ENCODE measurements at places on chromosomes 13 and 19.

GRCh38 chr19:58150328-58150921, at the start of gene ZNF329:
ZNF329 (minus strand) TSS chr19:58150789; CDS start chr19:58129503, 21,286 bp downstream.
- DNase-seq = peak; percentile 91

DNA sequence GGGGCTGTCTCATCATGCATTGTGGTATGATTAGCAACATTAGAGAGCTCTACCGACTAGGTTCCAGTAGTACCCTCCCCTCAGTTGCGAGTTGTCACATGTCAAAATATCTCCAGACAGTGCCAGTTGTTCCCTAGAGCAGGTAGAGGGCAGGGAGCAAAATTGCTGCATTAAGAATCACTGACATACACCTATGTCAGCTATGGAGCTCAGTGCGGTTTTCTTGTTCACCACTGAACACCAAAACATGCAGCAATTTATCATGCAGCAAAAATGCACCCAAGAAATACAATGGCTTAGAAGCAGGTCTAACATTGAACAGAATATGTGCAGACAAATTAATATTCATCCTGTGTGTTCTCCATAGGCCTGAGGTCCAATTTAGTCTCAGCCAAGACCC, 186.9 kb upstream of the STARD13 start:
- no peak for DNase-seq

DNA sequence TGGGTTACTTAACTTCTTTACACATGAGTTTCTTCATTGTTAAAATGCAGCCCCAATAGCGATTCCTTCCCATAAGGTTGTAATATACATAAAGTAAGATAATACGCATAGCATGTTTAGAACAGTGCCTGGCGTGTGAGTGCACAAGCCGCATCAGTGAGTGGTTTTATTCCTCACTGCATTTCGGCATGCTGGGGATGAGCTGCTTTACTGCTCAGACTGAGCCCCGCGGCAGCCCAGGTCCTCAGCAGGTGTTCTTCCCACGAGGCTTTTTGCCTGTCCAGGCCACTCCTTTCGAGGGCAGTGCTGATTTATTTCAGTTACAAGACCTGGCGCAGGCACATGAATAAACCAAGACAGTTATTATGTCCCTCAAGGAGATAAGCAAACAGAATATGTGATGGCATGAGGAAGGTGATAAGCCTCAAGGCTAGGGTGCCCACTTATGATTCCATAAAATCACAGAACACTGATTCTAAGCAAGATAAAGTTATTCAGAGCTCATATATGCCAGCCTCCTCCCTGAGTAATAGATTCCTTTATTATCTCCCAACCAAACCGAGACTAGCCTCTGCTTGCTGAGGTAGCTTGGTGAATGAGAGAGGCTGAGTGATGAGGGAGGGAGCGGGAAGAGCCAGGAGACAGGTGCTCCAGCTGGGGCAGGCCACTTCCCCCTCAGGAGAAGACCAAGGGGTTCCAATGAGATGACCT, 505.5 kb downstream of the DIAPH3 start:
- no peak for DNase-seq

DNA sequence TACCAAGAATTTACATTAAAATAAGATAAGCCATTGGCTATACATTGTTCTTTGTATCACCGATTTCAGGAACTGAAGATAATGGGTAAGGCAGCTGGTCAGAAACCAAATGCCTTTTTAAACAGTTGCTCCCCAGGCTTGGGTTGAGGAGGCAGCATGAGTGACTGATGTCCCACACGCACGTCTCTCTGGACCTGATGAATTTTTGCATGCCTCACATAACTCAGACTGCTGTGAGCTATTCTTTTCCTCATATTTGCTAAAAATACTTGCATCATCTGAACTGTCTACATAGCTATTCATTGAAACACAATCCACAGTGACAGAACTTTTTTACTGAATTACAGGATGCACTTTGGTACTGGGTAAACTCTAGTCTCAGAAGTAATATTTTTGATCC, 123.6 kb upstream of the MAB21L1 start:
- DNase-seq = no peak

DNA sequence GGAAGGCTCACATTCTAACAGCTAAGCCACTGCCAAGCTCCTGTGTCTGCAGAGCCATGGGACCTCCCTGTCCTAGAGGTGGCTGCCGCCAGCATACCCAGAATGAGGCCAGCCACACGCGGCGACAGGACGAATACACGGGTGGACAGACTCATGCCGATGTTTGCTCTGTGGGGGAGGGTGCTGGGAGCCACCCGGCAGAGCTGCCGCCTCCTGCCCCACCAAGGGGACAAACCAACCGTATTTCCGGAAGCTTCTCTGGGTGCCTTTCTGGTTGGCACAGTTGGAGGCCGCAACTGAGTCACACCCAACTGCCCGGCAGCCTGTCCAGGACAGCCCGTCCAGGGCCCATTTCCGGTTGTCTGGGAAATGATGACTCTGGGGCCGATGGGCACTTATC, 20.3 kb downstream of the C13orf46 start:
- DNase-seq = no peak

DNA sequence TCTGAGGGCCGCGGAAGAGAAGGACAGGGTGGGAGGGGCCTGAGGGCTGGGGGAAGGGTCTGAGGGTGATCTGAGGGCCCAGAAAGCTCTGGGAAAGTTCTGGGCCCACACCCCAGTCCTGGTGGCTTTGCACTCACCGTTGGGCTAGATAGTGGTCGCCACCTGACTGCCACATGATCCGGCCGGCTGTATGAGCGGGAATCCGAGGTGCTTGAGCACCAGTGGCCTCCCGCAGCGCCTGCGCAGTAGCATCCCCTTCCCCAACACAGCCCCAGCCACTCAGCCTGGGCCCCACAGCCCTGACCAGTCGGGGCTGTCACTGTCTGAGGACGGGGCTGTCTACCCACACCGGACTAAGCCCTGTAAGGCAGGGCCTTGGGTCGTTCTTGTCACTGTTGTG, 15.0 kb downstream of the PRODH2 start:
- no peak for DNase-seq

DNA sequence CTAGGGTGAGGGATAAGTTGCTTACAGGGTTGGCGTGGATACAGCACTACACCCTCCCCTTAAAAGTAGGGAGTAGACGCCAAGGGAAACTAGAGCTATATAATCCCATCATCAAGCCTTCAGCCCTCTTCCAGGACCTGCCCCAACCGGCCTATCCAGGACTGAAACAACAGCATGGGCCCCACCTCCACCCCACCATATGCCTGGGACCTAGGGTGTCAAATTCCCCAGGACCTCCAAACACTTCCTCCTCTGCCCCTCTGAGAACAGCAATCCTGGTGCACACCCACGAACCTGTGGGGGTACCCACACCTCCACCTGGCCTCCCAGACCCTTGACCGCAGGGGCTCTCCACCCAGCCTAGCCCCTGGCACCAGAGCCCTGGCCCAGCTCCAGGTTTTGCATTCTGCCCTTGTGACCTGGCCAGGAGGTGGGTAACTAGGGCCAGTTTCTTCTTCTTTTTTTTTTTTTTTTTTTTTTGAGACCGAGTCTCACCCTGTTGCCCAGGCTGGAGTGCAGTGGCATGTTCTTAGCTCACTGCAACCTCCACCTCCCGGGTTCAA, 1.4 kb upstream of the CYP2F1 start:
- DNase-seq = no peak

DNA sequence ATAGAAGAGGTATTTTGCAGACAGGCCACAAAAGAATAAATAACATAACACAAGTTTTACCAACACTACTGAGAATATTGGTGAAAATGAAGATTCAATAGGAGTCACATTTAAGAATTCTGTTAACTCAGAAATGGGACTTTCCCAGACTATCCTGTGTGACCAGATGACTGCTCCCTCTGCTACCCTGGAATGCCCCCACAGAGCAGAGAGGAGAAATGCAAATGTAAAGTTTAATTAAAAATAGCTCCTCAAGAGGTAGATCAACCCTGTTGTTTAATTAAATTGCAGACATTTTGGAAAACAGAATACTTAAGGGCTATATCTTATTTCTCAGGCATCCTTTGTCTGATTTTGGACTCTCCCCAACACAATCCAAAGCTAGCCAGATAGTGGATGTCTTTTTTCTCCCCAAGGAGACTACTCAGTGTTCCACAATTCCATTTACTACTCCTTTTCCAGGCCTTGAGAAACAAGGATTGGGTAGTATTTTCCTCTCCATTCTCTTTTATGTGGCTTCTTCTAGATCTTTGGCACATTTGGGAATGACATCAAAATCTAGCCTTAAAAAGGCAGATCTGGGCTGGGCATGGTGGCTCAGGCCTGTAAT, 104.7 kb upstream of the TSC22D1 start:
- no peak for DNase-seq

- DNase-seq = no peak
These were observed 111.0 kb downstream of the MRPL57 start for GRCh38 chr13:21287331-21287907.

GRCh38 chr19:963486-963951, 20.6 kb upstream of the WDR18 start:
- no peak for DNase-seq

GRCh38 chr19:15010501-15011300, 31.0 kb upstream of the SLC1A6 start:
- DNase-seq = no peak

- DNase-seq = no peak
These were observed 291.6 kb downstream of the KLF12 start for GRCh38 chr13:73842626-73843025.

GRCh38 chr19:14530005-14530348, 583 bp downstream of the TECR start:
- DNase-seq = peak; percentile 55

GRCh38 chr13:110561344-110562035, at the start of gene RAB20:
RAB20 (minus strand) TSS chr13:110561722; CDS start chr13:110561519, 203 bp downstream.
- no peak for DNase-seq

DNA sequence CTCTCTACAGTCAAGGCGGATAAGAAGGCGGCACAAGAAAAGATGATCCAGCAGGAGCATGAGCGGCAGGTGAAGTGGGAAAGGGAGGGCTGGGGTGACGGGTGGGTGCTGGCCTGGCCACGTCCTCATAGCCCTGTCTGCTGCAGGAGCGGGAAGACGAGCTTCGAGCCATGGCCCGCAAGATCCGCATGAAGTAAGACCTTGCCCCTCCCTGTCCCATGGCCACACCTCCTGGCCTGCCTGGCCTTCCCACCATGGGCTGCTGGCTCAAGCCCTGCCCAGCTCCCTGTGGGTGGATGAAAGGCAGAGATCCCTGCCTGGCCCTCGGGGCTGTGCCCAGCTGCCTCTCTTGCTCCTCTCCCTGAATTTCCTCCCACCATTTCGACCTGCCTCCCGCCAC, 7.2 kb downstream of the ZNF296 start:
- no peak for DNase-seq

GRCh38 chr13:61692691-61693090, 277.0 kb upstream of the PCDH20 start:
- no peak for DNase-seq

GRCh38 chr13:38363219-38363618, 13.6 kb downstream of the UFM1 start:
- no peak for DNase-seq

DNA sequence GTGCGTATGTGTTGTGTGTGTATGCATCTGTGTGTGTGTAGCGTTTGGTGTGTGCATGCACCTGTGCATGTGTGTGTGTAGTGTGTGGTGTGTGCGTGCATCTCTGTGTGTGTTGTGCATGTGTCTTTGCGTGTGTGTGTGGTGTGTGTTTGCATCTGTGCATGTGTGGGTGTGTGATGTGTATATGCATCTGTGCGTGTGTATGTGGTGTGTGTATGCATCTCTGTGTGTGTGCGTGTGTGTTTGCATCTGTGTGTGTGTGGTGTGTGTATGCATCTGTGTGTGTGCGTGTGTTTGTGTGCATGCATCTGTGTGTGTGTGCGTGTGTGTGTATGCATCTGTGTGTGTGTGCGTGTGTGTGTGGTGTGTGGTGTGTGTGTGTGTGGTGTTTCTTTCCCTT, 20.6 kb downstream of the CELF5 start:
- DNase-seq = no peak

GRCh38 chr13:98801626-98802418, 49.4 kb upstream of the SLC15A1 start:
- DNase-seq = no peak

DNA sequence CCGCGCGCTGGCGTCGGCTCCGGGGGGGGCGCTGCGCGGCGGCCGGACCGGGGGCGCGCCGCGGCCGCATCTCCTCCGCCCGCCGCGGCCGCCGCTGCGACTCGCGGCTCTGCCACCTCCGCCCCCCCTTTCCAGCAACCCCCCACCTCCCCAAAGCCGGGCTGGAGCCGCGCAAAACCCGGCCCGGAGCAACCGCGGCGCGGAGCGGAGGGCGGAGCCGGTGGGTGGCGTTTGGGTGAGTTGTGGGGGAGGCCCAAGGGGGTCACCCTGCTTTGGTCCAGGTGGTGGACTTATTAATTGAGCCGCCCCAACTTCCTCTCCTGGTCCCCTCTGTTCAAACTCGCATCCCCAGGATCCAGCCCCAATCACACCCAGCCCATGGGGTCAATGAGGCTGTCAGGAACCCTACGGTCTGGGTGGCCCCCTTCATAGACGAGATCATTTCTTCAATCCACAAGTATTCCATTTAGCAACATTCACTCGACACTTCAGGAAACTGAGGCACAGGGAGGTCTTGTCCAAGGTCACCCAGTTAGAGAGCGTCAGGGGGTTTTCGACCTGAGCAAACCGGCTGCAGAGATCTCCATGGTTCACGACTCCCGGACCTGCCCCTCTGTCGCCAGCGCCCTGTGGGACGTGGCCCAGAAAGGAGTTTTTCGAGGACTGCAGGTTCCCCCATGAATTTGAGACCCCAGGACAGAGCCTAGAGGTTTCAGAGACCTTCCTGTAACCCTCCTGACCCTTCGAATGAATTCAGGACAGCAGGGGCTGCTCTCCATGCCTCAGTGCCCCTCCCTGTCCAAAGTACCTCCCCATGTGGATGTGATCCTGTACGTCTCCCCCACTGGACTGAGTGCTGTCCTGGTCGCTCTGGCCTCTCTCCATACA, 22.4 kb upstream of the SEMA6B start:
- no peak for DNase-seq

DNA sequence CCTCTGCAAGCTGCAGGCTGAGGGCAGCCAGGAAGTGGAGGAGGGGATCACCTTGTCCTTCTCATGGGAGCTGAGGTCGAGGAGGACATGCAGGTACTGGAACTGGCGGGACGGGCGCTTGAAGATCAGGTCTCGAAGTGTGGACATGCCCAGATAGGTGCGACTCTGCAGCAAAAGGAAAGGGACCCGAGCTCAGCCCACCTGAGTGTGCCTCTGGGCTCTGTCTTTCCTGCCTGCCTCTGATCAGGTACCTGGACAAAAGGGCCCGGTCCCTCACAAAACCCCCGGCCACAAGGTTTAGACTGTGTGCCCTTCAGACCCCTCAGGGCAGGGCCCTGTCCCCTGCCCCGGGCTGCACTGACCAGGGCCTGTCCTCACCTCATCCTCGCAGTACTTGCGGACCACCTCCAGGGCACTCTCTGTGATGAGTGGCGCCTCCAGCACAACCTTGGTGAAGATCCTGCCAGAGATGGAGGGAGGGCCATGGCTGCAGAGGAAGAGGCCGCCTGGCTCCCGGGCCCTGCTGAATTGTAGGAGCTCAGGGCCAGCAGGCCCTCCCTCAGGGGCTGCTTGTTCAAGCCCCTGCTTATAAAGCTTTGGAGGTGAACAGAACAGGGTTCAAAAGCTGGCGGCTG, 12.5 kb upstream of the RSPH6A start:
- no peak for DNase-seq

- DNase-seq = no peak
These were observed 32.2 kb downstream of the RFX2 start for GRCh38 chr19:6078068-6078467.

- DNase-seq = no peak
These were observed 279.5 kb upstream of the PCDH20 start for GRCh38 chr13:61695147-61695546.

GRCh38 chr13:54078271-54078870, 1049.8 kb downstream of the OLFM4 start:
- no peak for DNase-seq
